ENCODE measurements at places on chromosomes 12 and 14.

- H3K4me1 ChIP-seq = no peaks in the 10 kb centered on the region
- no peak overlapping the region for H3K27ac ChIP-seq
- DNase-seq = no peak
- H3K36me3 ChIP-seq = no peaks in the 10 kb centered on the region
Observed at GRCh38 chr14:42629553-42629952, 1022.9 kb downstream of the LRFN5 start.

GRCh38 chr14:88351966-88352691, 29.1 kb upstream of the KCNK10 start:
- H3K27ac ChIP-seq = no peak overlapping the region
- no peaks in the 10 kb centered on the region for H3K27me3 ChIP-seq
- no peak for DNase-seq
- no peak overlapping the region for H3K4me3 ChIP-seq

DNA sequence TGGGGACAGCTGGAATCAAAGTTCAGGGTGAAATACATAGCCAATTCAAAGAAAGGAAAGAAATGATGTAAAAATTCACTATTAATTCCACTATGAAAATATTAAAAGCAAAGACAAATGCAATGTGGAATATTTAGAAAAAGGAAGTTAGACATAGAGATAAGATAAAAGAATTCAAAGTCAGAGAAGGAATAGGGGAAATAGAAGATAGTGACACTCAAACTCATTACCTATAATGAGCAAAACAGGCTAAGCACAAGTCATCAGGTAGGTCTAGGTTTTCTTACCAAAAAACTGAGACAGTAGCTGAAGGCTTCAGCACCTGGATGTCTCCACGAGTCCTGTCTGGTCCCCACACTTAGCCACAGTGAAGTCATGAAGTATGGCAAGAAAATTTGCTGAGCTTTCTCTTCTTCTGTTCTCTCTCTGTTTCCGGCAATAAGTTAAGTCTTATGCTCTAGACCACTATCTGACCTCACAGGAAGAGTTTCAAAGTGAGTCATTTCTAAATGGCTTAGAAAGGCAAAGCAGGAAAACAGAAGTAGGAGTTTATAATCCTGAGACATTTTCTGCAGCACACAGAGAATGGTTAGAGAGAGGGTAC, at the start of gene C3AR1:
Gene C3AR1 (minus strand): TSS at position 369 of the 604 bp plus-strand sequence. CDS start 6,174 bp downstream, outside the sequence.
- peaks cover 32% of the 10 kb centered on the region for H3K4me1 ChIP-seq
- H3K36me3 ChIP-seq = no peaks in the 10 kb centered on the region
- DNase-seq = peak; percentile 46
- peak within 1 kb of the TSS; percentile 50 for H3K4me3 ChIP-seq

GRCh38 chr12:95972832-95973456, 23.2 kb downstream of the HAL start:
- no peaks in the 10 kb centered on the region for H3K27me3 ChIP-seq
- no peak overlapping the region for H3K4me3 ChIP-seq
- H3K36me3 ChIP-seq = no peaks in the 10 kb centered on the region

DNA sequence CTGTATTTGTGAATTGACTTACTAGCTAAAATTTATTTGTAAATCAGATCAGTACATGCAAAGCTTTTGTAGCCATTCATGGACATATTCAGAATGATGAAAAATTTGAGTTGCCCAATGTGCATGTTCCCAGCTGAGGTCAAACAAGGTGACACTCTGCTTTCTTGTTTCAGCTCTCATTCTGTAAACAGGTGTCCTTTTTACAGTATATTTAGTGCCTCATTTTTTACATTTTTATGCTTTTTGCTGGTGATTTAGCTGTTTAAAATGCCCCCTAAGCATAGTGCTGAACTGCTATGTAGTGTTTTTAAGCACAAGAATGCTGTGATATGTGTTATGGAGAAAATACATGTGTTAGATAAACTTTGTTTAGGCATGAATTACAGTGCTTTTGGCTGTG, 76.3 kb downstream of the MIA2 start:
- H3K27me3 ChIP-seq = no peaks in the 10 kb centered on the region
- DNase-seq = no peak
- no peak overlapping the region for H3K27ac ChIP-seq

- peaks cover 52% of the 10 kb centered on the region for H3K36me3 ChIP-seq
- H3K27ac ChIP-seq = peak overlapping the region; percentile 78
- H3K4me3 ChIP-seq = no peak overlapping the region
Observed at GRCh38 chr14:99437706-99438105, 43.0 kb downstream of the SETD3 start.

DNA sequence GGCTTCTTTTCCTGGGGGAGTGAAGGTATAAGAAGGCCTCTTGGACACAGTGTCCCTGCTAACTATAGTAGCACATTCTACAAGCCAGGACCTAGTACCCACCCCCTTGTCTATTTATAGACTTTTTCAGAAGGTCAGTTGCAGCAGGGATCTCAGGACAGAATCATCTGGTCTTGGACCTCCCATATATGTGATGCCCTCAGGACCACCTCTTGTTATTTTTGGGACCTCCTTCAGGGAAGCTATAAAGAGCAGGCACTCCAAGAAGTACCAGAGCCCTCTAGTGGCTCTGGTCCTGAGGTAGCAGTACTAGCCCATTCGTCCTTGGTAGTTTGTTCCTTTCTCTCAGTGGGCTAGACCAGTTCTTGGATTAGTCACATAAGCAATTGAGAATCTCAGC, 4.3 kb downstream of the COQ10A start:
- DNase-seq = no peak
- peaks cover 16% of the 10 kb centered on the region for H3K4me1 ChIP-seq

DNA sequence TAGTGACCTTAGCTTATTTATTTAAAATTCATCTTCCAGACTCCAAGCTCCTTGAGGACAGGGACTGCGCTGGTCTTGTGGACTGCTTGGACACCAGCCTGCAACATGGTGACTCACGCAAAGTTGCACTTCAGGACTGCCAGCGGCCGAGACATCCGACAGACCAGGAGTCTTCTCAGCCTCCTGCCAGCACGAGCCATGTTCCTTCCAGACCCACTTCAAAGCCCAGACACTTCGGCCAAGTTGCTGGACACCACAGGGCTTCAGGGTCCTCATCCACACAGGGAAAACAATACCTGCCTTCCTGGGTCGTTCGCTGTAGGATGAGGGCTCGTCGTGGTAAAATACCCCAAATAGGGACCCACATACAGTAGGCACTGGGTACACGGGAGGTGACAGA, 88.7 kb downstream of the BCL11B start:
- peaks cover 66% of the 10 kb centered on the region for H3K36me3 ChIP-seq
- no peak for DNase-seq
- peaks cover 95% of the 10 kb centered on the region for H3K4me1 ChIP-seq
- peak overlapping the region; percentile 94 for H3K27ac ChIP-seq
- peak overlapping the region; percentile 68 for H3K4me3 ChIP-seq

- no peak overlapping the region for H3K4me3 ChIP-seq
- H3K36me3 ChIP-seq = no peaks in the 10 kb centered on the region
- no peak overlapping the region for H3K27ac ChIP-seq
- DNase-seq = no peak
- no peaks in the 10 kb centered on the region for H3K27me3 ChIP-seq
Observed at GRCh38 chr12:120628919-120629318, 11.5 kb upstream of the CABP1 start.

- no peak overlapping the region for H3K4me3 ChIP-seq
- H3K27ac ChIP-seq = no peak overlapping the region
- no peaks in the 10 kb centered on the region for H3K27me3 ChIP-seq
- H3K4me1 ChIP-seq = no peaks in the 10 kb centered on the region
- no peaks in the 10 kb centered on the region for H3K36me3 ChIP-seq
- DNase-seq = no peak
Observed at GRCh38 chr14:32472512-32473463, 143.7 kb downstream of the AKAP6 start.

DNA sequence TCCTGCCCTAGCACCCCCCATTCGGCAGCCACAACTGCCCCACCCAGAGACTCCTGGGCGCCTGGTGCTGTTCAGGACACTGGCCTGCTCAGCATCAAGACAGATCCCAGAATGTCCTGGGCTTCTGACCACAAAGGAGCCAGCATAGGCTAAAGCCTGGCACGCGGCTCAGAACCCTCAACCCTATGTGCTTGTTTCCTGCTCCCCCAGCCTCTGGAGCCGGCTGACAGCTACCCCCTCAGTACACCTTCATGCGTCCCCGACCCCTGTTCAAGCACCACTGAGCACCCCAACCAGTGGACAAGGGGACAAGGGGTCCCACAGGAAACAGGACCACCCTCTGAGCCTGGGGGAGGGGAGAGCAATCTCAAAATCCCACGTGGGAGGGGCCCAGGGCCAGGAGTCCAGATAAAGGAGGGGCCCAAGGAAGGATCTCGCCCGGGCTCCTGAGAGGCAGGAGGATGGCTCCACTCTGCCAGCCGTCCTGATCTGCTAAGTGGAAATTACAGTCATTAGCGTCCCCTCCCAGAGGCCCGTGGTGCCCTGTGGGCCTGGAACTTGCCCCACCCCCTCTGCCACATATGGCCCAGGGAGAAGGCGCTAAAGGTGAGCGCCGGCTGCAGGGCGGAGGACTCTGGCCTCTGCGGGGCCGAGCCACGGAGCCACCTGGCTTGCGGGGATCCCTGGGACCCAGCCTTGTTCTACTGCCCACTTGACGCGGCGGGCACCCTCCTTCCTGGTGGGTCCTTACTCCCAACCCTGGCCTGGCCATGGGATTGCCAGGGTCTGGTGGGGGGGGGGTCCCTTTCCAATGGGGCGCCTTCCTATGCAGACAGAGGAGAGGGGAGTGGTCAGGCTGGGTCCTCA, 27.2 kb upstream of the GPR132 start:
- H3K36me3 ChIP-seq = no peaks in the 10 kb centered on the region
- peak overlapping the region; percentile 75 for H3K4me3 ChIP-seq
- no peak for DNase-seq
- H3K4me1 ChIP-seq = peaks cover 15% of the 10 kb centered on the region
- H3K27ac ChIP-seq = peak overlapping the region; percentile 83

- H3K27ac ChIP-seq = no peak overlapping the region
- DNase-seq = no peak
- peaks cover 29% of the 10 kb centered on the region for H3K27me3 ChIP-seq
- H3K4me1 ChIP-seq = peaks cover 20% of the 10 kb centered on the region
- no peaks in the 10 kb centered on the region for H3K36me3 ChIP-seq
Observed at GRCh38 chr14:21074398-21075272, 4.5 kb downstream of the ARHGEF40 start.

- no peaks in the 10 kb centered on the region for H3K27me3 ChIP-seq
- H3K36me3 ChIP-seq = no peaks in the 10 kb centered on the region
- no peak overlapping the region for H3K27ac ChIP-seq
- H3K4me3 ChIP-seq = no peak overlapping the region
- no peaks in the 10 kb centered on the region for H3K4me1 ChIP-seq
Observed at GRCh38 chr14:64620910-64621309, 71.1 kb downstream of the PPP1R36 start.

- H3K4me1 ChIP-seq = no peaks in the 10 kb centered on the region
- no peak for DNase-seq
- H3K27me3 ChIP-seq = peaks cover 8% of the 10 kb centered on the region
- H3K36me3 ChIP-seq = no peaks in the 10 kb centered on the region
- H3K27ac ChIP-seq = no peak overlapping the region
Observed at GRCh38 chr12:14701809-14702568, 5.6 kb upstream of the GUCY2C start.

DNA sequence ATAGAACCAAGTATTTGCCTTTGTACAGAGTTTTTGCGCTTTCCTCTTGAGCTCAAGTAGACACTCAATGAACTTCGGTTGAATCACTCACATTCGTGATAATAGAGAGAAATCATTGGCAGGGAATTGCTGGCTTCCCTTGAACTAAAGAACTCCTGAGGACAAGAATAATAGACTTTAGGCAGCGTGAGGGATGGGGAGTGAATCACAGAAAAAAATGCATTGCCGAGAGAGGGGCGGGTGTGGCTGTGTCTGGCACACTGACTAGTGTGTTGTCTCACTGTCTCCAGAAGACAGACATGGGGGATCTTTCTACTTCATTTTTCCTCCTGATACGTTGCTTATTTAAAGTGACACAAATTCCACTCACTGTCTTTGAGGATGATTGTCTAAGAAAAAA, 805.2 kb downstream of the BCL11B start:
- no peak for DNase-seq
- H3K4me1 ChIP-seq = no peaks in the 10 kb centered on the region
- H3K27ac ChIP-seq = no peak overlapping the region
- no peaks in the 10 kb centered on the region for H3K27me3 ChIP-seq
- H3K4me3 ChIP-seq = no peak overlapping the region

DNA sequence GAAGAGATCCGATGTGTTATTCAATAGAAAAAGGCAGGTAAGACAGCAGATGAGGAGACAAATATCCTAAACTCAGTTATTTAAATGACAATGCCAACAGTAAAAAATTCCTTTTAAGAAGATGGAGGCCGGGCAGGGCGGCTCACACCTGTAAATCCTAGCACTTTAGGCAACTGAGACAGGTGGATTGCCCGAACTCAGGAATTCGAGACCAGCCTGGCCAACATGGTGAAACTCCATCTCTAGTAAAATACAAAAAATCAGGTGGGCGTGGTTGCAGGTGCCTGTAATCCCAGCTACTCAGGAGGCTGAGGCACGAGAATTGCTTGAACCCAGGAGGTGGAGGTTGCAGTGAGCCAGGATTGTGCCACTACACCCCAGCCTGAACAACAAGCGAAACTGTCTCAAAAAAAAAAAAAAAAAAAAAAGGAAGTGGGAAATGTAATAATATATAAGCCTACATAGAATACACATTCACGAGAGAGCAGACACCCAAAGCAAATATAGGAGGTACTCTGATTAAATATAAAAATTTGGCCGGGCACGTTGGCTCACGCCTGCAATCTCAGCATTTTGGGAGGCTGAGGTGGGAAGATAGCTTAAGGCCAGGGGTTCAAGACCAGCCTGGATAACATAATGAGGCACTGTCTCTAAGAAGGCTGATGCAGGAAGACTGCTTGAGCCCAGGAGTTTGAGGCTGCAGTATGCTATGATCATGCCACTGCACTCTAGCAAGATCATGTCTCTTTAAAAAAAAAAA, 19.0 kb downstream of the CORO1C start:
- H3K27me3 ChIP-seq = no peaks in the 10 kb centered on the region
- H3K27ac ChIP-seq = no peak overlapping the region
- peaks cover 2% of the 10 kb centered on the region for H3K36me3 ChIP-seq
- no peaks in the 10 kb centered on the region for H3K4me1 ChIP-seq
- DNase-seq = no peak

DNA sequence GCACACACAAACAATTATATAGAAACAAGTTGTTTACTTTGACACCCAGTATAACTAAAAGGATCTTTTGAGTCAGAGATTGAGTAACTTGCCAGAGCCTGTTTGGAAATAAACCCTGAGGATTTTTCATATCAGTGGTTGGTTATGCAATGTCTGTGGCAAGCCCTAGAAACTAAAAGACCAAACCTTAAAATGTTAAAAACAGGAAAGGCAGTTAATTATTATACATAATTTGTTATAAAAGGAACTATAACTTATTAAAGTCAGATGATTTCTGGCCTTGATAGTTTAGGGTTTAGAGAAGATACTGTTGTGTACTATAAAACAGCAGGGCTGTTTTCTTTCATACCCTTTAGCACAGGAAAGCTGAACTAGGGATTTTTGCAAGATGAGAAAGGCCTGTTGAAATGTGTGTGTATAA, 44.1 kb downstream of the PSEN1 start:
- no peak overlapping the region for H3K4me3 ChIP-seq
- H3K36me3 ChIP-seq = peaks cover 7% of the 10 kb centered on the region
- no peaks in the 10 kb centered on the region for H3K27me3 ChIP-seq
- H3K27ac ChIP-seq = no peak overlapping the region
- no peak for DNase-seq
- H3K4me1 ChIP-seq = peaks cover 2% of the 10 kb centered on the region
